ENCODE measurements at places on chromosomes 2 and 18. TPM values are rescaled to one million over a fixed set of nuclear protein-coding genes. Genes with fewer than 3 reads are reported as not detected.

GRCh38 chr2:9739531-9739964, 103.7 kb upstream of the TAF1B start:
- DNase-seq, result peak; percentile 91

The SRBD1 gene
- total RNA-seq, result 13.0 TPM

- no peak for DNase-seq
Measured at GRCh38 chr2:27754831-27755230, 16.7 kb upstream of the MRPL33 start.

- no peak for DNase-seq
Measured at GRCh38 chr18:40348196-40348595, 1606.8 kb upstream of the PIK3C3 start.

DNA sequence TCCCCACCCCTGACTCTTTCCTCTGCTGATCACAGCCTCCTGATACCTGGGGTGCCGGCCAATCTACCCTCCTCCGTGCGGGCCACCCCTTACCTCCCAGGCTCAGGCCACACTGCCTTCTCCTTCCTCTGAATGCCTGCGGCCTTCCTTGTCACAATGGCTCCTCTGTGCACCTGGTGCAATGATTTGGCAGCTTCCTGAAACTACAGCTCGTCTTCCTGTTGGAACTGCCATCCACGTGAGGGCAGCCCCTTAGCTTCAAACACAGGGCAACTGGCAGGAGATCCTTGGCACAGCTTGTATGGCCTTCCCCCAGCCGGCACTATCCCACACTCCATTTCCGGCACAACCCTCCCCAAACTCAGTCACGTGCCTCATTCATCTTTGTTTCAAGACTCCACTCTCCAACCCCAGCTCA, 69.0 kb downstream of the STPG4 start:
- no peak for DNase-seq

- no peak for DNase-seq
Measured at GRCh38 chr18:37305066-37305465, 260.5 kb downstream of the CELF4 start.

DNA sequence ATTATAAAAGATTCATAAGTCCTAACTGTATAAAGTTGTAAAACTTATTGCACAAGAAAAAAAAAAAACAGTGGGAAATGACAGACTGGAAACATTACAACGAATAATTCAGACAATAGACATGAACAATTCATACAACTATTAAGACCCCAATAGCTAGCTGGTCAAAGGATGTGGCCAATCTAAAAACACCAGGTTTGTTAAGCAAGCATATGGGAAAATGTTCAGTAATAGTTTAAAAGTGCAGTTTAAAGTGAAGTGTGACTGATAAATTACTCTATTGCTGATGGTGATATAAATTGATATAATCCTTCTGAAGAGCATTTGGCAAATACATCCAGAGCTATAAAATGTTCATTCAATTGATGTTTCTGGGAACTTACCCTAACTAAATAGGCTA, 289.0 kb downstream of the CAMKMT start:
- DNase-seq, result no peak

The TDRD15 gene
- not detected for total RNA-seq

The SERPINB11 gene
- total RNA-seq, result not detected
